ENCODE measurements at places on chromosomes 5 and 9.

- no peak for DNase-seq
Observed at GRCh38 chr9:29336281-29336680, 1763.0 kb upstream of the C9orf72 start.

GRCh38 chr9:81844131-81844567, 84.1 kb upstream of the SPATA31D4 start:
- no peak for DNase-seq

- DNase-seq, result no peak
Observed at GRCh38 chr5:108862211-108862610, 114.5 kb downstream of the FER start.

GRCh38 chr5:106894964-106895363, 775.8 kb downstream of the EFNA5 start:
- no peak for DNase-seq

DNA sequence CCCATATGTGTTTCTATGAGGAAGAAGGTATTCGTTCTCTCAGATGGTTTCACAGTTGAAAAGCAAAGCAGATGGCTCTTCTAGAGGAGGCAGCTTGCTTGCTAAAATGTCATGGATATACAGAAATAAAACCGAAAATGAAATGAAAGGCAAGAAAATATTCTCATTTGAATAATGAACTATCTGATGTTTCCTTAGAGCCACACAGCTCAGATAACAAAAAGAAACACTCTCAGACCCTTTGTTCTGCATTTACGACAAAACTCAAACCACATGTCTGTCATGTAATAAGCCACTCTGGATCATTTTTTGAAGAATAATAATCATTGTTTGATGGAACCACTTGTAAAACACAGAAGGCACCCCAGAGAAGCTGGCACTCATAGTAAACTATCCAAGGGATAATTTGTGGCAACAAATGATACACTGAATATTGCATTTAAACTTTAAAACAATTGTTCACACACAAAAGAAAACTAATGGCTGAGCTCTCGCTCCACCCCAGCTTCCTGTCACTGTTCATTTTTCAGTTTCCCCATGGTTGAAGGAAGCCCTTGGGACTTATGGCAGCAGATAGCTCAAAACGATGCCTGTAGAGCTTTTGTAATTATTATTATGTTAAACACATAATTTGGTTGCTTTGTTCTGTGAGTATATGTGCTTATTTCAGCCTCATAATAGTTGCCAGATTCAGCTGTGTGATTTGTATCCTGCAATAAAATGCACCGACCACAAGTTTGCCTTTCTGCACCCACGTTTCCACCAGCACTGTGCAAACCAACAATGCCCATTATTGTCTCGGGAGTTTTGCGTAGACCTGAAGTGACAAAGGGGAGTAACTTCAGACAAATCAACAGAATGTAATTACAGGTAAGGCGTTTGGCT, 256.0 kb downstream of the TMEM167A start:
- DNase-seq, result no peak

DNA sequence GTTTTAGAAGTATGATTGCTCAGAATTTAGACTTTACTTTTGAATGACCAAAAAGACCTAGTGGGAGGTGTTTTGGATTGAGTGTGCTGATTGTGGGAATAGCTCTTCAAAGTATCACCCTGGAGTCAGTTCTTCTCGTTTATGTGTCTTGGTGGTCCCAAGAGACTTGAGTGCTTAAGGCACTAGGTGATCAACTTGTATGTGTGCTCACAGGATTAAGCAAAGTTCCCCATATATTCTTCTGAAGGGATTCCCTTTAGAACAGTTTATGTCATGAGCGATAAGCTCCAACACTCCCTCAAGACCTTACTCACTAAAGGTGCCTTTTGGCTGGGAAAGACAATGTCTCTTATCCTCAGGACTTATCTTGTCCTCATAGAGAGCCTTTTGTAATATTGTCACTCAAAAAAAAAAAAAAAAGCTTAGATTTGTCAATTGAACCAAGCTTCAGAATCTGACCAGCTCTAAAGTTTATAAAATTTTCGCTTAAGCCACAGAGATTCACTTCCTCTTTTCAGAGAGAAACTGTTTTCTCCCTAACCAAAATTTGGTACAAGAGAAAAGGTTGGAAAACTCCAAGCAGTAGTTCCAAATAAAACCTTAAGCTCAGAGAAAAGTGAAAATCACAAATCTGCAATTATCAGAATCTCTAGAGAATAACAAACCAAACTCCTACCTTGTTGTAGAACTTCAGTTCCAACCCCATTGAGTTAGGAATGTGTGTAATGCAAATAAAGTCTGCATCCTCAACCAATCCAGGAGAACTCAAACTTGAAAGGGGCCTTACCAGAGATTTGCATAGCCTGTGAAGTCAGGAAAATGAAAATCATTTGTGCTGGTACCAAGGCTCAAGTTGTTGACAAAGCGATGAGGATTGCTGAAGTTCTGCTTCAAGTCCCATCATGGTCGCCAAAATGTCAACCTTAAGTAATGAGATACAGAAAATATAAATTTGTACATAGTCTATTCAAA, 40.0 kb upstream of the PDZD2 start:
- DNase-seq, result no peak

DNA sequence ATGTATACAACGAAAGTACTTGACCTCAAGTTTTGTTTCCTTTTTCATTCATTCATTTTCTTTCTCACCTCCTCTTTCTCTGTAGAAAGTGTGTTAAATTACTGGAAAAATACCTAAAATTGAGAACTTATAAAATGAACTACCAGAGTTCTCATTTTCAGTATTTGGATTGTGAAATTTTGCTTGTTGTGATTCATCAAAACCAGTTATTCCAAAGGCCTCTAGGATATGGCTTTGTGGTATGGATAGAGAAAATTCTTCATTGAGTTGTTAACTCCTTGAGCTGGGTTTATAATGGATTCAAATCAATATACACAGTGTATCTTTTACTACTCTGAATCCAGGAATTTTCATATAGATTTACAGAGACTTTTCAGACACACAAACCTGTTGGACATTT, 287.6 kb downstream of the KDM4C start:
- DNase-seq, result no peak

- DNase-seq, result no peak
Observed at GRCh38 chr5:41368158-41368557, 142.2 kb downstream of the PLCXD3 start.

- DNase-seq, result no peak
Observed at GRCh38 chr5:172473427-172473826, 19.1 kb upstream of the SH3PXD2B start.
